ENCODE measurements at places on chromosomes 6 and 20. TPM values are rescaled to one million over a fixed set of nuclear protein-coding genes. Genes with fewer than 3 reads are reported as not detected.
A peak's percentile ranks its signal among the peaks of the same experiment; 100 is the strongest.

DNA sequence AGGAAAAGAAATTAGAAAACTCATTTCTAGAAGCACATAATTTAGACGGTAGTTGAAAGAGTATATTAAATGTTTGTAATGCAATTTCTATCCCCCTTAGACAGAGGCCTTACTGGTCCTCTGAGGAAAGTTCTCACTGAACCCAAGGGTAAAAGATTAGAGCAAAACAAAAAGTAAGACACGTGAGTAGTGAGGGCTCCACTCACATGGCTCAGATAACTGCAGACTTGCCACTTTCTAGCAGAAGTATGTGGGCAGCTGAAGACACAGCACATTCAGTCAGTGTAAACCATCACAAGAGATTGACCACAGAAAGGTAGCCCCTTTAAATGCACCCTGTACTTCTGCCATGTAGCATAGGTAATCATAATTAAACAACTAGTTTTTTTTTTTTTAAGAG, 193.8 kb downstream of the BTBD9 start:
- DNase-seq, result no peak

- no peak for DNase-seq
Observed at GRCh38 chr20:39524371-39524911, 562.3 kb downstream of the DHX35 start.

LY6G6C gene
- not detected for total RNA-seq

GFRAL gene
- not detected for total RNA-seq

DSP gene
- total RNA-seq, result 15.1 TPM

DNA sequence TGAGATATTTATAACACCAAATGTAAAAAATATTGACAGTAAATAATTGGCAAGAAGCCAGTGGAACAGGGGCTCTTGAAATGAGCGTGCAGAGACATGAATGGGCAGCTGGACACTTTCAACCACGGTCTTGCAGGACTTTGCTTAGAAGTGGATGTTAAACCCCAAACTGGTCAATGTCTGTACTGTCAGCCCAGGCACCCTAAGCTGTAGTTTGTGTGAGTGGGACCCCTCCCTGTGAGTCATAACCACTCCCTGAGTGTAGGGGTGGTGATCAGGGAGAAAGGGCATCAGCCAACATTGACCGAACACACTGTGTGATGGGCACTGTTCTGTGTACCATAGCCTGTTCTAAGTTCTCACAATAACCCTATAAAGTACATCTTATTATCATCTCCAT, 108.6 kb downstream of the FIG4 start:
- DNase-seq, result no peak

RAB22A gene
- 26.2 TPM for total RNA-seq

- DNase-seq, result peak; percentile 94
Observed at GRCh38 chr20:63978319-63979228, 868 bp downstream of the SAMD10 start.

DNA sequence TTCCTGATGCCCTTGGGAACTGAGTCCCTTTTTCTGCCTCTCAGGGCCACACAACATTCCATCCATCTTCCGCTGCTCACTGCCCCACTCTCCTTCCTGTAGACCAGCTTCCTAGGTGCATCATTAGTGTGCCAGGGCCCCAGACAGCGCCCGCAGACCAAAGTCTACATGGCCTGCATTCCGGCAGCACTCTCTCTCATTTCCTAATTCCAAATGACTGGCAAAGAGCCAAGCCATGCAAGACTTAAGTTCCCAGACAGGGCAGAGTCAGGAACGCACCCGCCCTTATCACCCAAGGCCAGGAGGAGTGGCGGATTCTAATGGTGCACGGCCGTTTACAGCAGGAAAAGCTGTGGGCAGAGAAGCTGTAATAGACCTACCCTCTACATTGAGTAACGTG, 159.8 kb upstream of the ARID1B start:
- no peak for DNase-seq

GRCh38 chr6:136425793-136426192, 124.4 kb downstream of the MAP7 start:
- no peak for DNase-seq

GRCh38 chr6:41522780-41523548, 23.2 kb upstream of the FOXP4 start:
- no peak for DNase-seq

PLN gene
- 6.4 TPM for total RNA-seq

OPRM1 gene
- not detected for total RNA-seq

GRCh38 chr6:38169977-38170526, 350.5 kb downstream of the ZFAND3 start:
- no peak for DNase-seq

TAGAP gene
- total RNA-seq, result 15.1 TPM

CLDN20 gene
- total RNA-seq, result not detected

- DNase-seq, result no peak
Observed at GRCh38 chr6:86609549-86610388, 327.6 kb upstream of the HTR1E start.

- no peak for DNase-seq
Observed at GRCh38 chr6:73702444-73702843, 6.4 kb downstream of the CD109 start.

GRCh38 chr6:155079985-155080452, 84.9 kb downstream of the TIAM2 start:
- DNase-seq, result no peak

- no peak for DNase-seq
Observed at GRCh38 chr6:125275779-125276178, 26.0 kb downstream of the HDDC2 start.

- DNase-seq, result peak; percentile 76
Observed at GRCh38 chr20:34709831-34710567, 5.9 kb downstream of the TP53INP2 start.

STMND1 gene
- total RNA-seq, result not detected

ELOVL4 gene
- 0.68 TPM for total RNA-seq

ENPP1 gene
- total RNA-seq, result 2.0 TPM

GRCh38 chr6:150537491-150537890, 62.2 kb upstream of the PLEKHG1 start:
- DNase-seq, result no peak

GRCh38 chr6:15441215-15441868, 195.5 kb downstream of the JARID2 start:
- DNase-seq, result peak; percentile 72

DNA sequence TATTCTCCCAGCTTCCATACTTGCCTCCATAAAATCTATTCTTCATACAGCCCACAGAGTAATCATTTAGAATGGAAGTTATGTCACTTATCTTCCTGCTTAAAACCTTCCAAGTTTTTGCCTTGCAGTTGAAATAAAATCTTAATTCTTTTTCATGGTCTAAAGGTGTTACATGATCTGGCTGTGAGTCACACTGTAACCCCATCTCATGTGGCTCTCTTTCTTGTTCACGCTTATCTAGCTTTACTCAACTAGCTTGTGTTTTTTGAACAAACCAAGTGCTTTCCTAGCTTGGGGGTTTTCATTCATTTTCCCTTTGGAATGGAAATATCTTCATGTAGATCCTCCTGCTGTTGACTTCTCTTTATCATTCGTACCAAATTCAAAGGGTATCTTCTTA, 23.6 kb upstream of the THEMIS start:
- DNase-seq, result no peak

GRCh38 chr20:63349516-63349895, 11.6 kb downstream of the CHRNA4 start:
- DNase-seq, result no peak

All from left lung (tissue), 14 donors.